NCI-H1417 (cell line): ENCODE measurements at places on chromosomes 11 and 22.
A peak's percentile ranks its signal among the peaks of the same experiment; 100 is the strongest.

DNA sequence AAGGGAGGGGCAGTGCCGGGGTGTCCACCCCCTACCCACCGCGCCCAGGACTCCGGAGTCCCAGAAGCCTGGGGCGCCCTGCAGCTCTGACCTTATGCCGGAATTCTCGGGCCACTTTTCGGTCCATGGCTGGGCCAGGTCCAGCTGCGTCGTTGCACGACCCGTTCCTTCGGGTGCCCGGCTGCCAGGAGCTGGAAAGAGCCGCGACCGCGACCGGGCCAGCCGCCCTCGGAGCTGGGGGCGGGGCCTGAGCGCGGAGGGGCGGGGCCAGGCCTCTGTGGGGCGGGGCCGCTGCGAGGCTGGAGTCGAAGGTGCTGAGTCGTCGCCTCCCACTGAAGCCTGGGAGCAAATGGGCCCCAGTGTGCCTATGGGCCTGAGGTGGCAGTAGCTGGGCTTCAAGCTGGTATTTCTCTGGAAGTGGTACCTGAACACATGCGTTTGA is at the start of gene USH1C:
USH1C (minus strand) TSS at position 236 of the 442 bp plus-strand sequence; CDS start at position 127, 109 bp downstream.
- DNase-seq, result no peak

DNA sequence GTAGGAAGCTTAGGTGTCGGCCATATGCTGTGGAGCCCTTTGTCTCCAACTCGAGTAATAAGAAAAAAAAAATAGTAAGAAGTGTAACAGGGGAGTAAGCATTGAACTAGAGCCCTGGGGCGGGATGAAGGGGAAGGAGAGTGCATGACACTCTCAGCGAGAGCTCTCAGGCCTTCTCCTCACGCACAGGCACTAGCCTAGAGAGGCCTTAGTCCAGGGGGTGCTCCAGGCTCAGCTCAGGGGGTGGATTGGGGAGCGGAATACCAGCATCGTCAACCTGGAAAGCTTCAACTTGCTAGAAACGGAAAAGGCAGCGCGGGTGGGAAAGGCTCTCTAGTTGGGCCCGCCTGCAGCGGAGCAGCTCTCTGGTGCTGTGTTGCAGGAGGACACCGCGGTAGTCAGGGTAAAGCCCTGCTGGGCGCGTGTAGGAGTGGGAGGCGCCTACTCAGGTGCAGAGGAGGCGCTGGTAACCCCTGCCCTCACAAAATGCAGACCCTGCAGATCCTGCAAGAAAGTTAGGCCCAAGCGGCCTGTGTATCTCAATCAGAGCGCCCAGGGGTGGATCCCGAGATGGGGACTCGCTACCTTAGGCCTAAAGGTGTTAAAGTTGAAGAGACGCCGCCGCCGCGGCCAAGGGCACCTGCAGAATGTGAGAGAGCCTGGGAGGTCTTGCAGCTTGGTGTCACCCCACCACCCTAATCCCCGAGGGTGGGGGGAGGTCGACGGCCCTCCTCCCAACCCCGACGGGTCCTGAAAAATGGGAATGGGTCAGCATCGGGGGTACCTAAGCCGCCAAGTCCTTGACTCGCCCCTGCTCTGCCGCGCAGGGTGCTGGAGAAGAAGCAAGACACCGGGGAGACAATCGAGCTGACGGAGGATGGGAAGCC is 2.8 kb downstream of the SLC17A6 start:
- DNase-seq, result peak; percentile 38

DNA sequence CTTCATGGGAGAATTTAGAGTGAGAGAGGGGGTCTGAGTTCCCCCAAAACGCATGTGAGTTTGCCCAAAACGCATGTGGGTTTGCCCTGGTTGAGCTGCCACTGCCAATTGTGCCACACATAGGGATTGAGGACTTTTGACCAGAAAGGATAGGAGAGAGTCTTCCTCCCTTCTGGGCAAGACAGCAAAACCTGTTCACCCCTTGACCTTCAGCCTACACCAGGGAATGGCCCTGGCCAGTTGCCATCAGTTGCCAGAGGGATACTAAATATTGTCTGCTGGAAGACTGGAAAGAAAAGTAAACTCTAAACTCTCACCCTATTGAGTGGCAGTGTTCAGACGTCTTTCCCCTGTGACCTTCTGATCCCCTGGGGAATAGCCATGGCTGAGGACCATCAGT is 363.8 kb downstream of the DLG2 start:
- no peak for DNase-seq

- DNase-seq, result no peak
These were observed 27.3 kb upstream of the SUSD2 start for GRCh38 chr22:24153959-24154358.

DNA sequence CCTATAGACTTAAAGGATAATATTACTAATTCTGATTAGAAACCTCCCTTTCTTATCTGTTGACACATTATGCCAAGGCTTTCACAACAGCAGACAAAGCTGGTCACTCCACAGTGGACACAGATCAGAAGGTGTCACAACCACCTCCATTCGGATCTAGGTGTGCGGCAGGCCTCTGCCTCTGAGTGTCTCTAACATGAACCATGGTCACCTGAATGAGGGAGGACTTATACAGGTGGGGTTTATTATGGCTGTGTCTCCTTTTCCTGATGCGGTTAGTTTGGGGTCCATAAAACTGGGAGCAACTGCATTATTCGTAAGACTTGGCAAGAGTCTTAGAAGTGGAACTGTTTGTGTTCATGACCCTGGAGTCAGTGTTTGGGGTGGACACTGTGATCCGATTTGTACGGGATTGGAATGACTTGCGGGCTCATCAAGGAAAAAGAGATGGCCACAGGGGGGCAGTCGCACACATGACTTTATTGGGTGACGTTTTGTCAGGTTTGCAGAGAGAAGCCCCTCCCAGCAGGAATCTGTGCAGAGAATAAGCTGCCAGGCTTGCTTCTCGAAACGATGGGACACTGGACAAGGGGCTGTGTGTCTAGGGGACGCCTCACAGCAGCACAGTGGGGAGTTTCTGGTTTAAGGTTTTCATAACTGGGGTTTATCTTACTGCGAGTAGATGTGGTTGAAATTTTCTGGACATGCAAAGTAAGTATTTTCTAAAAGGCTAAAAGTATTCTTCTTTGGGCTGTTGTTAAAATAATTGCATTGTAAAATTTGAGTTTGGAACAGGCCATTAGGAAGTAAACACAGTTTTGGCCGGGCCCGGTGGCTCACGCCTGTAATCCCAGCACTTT is 90.6 kb downstream of the GAB4 start:
- peak; percentile 78 for DNase-seq

- no peak for DNase-seq
These were observed 54.7 kb upstream of the SLC25A1 start for GRCh38 chr22:19233189-19233661.

GRCh38 chr22:42885446-42885845 is 28.4 kb upstream of the ARFGAP3 start:
- no peak for DNase-seq

DNA sequence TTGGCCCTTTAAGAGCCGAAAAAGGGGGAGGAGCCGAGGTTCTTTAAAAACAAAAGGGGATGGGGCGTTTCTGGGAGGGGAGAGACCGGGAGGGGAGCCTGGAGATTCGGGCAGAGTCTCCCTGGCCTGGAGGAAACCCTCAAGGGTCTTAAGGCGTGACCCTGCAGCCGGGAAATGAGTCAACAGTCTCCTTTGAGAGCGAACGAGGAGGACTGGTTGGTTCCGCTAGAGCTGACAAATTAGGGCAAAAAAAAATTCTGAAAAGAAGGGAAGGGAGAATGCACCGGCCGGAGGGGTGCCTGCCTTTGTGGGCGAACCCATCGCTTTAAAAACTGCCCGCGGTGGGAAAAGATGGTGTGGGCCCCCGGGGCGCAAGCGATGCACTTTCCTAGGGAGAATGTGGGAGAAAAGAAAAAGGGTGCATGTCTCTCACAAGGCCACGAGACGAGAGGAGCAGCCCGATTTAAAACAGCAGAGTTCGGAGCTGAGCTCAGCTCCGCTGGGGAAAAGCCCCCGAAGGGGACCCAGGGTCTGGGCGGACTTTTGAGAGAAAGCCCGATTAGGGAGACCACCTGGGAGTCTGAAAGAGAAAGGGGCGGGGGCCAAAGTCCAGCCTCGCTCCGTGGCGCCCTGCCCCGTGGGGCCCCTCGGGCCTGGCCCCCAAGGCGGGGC is 874 bp downstream of the ZFTA start:
- peak; percentile 84 for DNase-seq

DNA sequence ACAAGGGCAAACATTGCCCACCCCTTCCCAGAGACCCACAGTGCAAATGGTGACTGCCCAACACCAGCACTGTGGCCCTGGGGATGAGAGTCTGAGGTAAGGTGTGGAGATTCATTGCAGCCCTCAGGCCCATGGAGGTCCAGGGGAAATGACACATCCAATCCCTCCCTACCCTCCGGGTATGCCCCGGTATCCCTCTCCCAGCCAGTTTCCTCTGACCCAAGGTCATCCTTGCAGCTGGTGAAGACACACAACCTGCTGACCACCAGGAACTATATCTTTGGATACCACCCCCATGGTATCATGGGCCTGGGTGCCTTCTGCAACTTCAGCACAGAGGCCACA is 18.9 kb upstream of the UVRAG start:
- DNase-seq, result no peak

- no peak for DNase-seq
These were observed 3.3 kb downstream of the MTMR2 start for GRCh38 chr11:95920460-95921105.

GRCh38 chr11:66845876-66846212 is 2.6 kb downstream of the RCE1 start:
- DNase-seq, result no peak

GRCh38 chr11:86043765-86044503 is 24.9 kb downstream of the PICALM start:
- DNase-seq, result no peak

- DNase-seq, result no peak
These were observed 60.7 kb upstream of the ALKBH3 start for GRCh38 chr11:43819926-43820325.

DNA sequence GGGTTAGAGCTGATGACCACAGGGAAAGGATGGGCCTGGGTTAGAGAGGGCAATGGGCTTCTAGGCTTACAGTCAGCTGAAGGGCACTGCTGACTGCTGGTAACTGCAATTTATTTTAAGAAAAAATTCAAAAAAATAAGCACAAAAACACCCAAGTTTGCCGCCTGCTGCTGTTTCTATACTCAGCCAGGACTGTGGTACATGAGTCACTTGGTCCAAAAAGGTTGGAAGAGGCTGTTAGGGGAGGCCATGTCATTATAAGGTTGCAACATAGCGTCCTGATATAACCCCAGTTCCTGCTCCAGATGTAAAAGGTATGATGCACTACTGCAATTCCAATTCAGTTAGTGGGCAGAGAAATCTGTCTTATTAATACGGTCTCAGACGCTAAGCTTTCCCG is 98.9 kb downstream of the ETS1 start:
- DNase-seq, result no peak

DNA sequence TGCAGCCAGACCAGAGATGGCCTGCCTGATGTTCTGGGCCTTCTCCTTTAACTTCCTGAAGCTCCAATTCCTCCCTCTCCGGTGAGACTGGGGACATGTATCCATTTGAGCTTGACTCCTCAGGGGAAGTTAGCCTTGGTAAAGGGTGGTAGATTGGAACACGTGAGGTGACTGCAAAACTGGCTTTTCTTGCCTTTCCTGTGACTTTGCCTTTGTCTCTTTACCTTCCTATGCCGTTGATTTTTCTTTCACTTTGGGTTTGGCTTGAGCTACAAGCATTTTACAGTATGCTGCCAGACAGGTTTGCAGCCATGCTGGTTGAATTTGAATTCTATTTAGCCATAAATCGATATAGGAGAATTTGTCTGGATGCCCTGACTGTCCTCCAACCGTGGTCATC is 16.8 kb upstream of the GLYATL1 start:
- DNase-seq, result no peak

DNA sequence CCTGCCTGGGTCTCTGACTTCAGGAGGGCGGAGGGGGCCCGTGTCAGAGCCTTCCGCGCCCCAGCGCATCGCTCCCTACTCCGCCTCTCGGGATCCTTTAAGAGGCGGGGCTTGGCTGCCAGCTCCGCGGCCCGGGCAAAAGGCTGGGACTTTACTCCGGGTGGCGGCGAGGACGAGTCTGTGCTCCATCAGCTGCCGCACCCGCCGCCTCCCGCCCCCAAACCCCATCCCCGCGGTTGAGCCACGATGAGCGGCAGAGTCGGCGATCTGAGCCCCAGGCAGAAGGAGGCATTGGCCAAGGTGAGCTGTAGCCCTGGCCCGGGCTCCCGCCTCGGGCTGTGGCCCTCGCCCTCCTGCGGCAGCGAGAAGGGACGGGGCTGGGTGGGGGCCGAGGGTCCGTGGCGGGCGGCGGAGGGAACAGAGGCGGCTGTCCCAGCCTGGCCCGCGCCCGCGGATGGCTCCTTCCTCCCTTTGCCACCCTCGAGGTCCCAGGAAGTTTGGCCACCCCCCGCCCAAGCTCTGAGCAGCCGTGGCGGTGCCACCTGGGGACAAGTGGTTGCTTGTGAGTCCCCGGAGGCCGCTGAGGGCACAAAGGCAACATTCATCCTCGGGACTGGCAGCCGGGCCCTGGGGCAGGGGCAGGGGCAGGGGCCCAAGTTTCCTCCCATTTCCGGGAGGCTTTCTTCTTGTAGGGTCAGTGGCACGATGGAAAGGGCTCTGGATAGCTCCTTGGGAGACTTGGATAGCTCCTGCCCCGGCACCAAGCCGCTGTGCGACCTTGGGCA is at the start of gene SEC14L2:
SEC14L2 (plus strand) TSS at position 148 of the 785 bp plus-strand sequence; CDS start at position 247, 99 bp downstream.
- DNase-seq, result peak; percentile 26

DNA sequence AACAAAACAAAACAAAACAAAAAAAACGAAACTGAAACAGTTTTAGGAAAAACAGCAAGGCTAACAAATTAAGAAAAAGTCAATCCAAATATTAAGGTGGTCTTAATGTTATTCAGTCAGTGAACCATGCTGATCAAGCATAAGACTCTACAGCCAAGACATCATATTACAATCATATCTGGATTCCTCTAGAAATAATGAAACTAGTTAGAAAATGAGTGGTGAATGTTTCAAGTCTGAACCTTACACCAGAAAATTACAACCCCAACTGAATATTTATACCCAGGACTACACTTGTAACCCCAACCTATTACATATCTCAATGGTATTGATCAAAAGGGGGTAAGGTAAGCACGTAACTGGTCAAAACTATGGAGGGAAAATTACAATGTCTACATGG is 48.8 kb downstream of the ACAT1 start:
- DNase-seq, result no peak

DNA sequence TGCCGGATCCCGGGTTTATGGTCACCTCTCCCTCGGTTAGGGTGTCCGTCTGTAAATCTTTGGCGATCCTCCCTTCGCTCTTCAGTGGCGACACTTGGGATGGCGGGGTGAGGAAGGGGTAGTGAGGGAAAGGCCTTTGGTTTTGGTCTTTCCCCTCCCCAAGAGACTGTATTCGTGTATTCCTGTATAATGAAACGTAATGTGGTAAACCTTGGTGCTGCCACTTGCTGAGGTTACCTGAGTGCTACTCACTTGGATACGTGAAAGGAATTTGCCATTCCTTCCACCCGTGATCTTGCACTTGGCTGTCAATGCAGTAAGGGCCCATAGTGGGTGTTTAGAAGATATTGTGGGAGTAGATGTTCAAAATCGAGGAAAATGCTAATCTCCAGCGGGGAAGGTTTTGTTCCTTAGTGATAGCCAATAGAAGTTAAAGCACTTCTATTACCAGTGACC is 578 bp upstream of the NUP160 start:
- DNase-seq, result no peak

- DNase-seq, result no peak
These were observed 12.6 kb downstream of the PRDM11 start for GRCh38 chr11:45158891-45159605.

DNA sequence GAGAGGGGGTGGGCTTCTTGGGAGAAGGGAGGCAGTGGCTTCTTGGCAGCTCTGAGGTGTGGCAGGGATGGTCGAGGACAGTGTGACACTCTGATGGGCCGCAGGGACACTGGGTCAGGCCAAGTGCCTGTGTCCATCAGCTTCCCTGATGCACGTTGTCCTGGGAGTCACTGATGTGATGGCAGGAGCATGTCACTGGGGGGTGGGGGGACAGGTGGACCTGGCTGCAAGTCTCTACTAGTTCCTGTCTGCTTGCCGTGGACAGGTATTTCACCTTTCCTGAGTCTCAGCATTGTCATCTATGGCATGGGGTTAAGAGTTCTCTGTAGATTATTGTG is 592.9 kb downstream of the TBC1D22A start:
- DNase-seq, result no peak
